ENCODE measurements at places on chromosomes 11 and 22.

- peak; percentile 79 for DNase-seq
Observed at GRCh38 chr11:13210424-13210823, 67.2 kb upstream of the BMAL1 start.

DNA sequence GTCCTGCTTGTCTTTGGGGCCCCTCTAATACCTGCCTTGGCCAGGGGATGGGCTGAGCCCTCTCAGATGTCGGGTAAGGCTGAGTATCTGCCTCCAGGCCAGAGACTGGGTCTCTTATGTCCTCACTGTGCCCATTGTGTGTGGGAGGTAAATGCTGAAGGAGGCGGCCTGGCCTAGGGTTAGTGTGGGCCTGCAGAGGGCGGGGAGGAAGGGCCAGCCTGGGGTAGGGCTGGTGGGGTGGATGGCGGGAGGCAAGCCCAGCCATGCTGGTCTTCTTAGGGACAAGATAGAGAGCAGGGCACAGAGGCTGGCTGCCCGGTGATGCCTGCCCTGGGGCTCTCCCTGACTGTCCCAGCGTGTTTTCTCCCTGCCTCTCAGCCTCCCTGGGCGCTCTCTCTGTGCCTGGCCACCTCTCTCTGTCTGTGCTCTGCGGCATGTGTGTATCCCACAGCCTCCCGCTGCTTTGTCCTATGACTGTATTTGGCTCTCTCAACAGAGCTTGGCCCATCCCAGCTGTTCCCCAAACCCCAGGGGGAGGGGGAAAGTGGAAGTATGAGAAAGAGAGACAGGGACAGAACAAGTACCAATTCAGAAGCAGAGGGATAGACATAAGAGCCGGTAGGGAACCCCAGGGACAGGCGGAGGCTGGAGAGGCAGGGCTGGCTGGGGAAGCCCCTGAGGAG, 57.0 kb downstream of the PDE2A start:
- no peak for DNase-seq

GRCh38 chr11:95140397-95141033, 50.9 kb downstream of the ENDOD1 start:
- no peak for DNase-seq

DNA sequence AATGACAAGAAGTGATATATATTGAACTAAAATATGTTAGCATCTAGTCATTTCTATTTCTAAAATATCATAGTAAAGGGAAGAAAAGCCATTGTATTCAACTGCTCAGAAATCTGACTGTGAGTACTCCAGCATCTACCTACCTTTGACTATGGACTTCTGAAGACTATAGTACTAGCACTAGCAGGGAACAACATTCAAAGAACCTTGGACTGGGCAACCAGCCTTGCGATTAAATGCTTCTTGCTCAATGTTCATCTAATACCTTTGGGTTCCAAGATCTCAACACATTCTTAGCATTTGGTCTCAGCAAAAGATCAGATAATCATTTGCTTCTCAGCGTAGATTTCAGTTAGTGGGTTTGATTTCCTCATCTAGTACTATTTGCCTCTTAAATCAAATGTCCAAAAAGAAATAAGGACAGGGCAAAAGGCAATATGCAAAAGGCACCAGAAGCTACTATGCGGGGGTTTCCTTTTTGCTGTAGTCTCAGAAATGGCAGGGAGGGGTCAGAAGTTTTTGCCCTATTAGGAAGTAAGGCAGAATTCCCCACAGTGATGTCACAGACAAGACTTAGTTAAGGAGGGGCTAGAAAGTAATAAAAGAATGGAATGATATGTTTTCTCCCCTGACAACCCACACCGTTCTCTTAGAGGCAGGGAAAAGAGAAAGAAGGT, 80.6 kb downstream of the GAB2 start:
- no peak for DNase-seq

GRCh38 chr11:124834526-124835180, 30.6 kb upstream of the ROBO3 start:
- no peak for DNase-seq

GRCh38 chr11:1640076-1640946, 10.7 kb downstream of the KRTAP5-5 start:
- peak; percentile 79 for DNase-seq

- DNase-seq = no peak
Observed at GRCh38 chr11:94193288-94193687, 64.6 kb downstream of the PANX1 start.

DNA sequence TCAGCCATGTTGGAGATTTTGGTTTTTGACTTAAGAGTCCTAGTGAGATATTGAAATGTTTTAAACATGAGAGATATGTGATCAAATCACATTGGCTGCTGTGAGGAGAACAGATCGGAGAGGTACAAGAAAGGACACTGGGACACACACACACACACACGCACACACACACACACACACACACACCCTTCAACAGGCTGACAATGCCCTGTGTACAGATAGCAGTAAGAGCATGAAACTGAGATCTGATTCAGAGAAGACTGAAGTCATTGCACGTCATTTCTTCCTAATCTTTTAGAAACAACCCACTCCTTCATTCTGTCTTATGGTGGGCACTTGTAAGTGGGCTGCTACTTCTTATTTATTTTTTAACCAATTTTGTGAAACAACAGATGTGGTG, 200.5 kb upstream of the E2F8 start:
- no peak for DNase-seq

- DNase-seq = no peak
Observed at GRCh38 chr11:135069890-135070289, 657.8 kb upstream of the B3GAT1 start.

GRCh38 chr11:133052537-133052936, 479.8 kb downstream of the OPCML start:
- DNase-seq = no peak

GRCh38 chr22:49933236-49934159, 15.1 kb downstream of the CRELD2 start:
- no peak for DNase-seq

DNA sequence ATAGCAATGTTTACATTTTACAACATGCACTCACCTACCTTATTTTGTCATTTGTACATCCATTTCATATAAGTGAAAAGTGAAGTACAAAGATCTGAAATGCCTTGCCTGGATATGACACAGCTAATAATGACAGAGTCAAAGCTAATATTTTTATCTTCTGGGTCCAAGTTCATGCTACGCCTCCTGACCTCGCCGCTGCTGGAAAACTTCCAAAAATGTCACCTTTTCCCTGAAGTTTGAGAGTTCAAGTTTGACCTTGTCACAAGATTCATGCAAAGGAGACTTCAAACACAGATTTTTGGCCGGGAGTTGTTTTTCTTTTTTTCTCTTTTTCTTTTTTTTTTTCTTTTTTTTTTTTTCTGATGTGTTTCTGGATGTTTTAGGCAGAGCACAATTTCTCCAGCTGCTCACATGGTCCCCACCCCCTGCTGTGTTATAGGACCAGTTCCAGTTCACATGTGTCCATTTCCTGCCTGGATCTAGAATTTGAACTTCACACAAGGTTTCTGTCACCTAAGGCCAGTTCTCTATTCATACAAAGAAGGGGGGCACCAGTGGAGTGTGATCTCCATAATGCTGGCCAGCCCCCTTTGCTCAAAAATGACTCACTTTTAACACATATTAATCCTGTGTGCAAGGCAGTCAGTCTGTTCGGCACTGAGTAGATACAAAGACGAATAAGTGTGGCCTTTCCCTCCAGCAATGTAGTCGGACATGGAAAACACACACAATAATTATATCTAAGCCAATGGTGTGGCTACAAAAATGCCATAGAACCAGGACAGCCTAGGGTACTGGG, 546.8 kb downstream of the BUD13 start:
- no peak for DNase-seq

DNA sequence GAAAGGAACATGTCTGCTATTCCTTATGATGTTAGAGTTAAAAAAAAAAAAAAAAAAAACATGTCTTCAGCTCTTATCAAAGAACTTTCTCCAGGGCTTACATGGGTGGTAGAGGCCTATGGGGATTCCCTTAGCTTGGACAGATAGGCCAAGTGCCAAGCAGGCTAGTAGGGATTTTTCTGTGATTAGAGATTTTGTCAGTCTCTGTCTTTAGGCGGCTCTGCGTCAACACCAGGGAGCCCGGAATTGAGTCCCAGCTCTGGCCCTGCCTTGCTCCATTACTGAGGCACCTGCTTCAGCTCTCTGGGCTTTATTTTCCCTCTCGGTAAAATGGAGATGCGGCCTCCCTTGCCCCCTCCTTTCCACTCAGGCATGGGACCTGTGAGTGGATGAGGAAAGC, 13.1 kb downstream of the CRY2 start:
- DNase-seq = no peak

DNA sequence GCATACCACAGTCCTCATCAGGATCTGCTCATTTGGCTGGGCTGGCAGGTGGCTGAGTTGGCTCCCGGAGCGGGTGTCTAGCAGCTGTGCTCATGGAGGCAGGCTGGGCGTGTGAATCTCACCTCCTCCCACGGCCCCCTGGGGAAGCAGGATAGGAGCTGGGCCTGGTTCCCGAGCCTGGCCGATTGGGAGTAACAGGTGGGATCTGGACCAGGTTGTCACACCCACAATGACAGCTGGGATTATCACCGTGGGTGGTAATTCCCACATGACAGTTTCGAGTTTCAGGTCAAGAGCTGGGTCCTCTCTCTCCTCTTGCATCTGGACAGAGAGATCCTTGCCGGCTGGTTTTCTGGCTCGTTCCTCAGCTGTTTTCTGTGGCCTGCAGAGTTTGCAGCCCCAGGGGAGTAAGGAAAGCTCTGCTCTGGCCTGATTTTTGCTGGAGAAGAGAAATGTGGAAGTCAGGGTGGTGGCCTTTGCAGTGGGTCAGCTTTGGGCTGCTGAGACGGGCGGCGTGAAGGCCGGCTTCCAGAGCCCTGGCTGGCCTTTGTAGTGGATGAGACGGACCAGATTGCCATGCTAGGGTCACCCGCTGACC, 57.0 kb downstream of the BCR start:
- peak; percentile 61 for DNase-seq

- DNase-seq = no peak
Observed at GRCh38 chr11:102476069-102476468, 23.5 kb upstream of the TMEM123 start.

- peak; percentile 11 for DNase-seq
Observed at GRCh38 chr11:116329354-116330090, 443.3 kb downstream of the BUD13 start.

- no peak for DNase-seq
Observed at GRCh38 chr11:16160146-16160545, 196.2 kb downstream of the SOX6 start.

- no peak for DNase-seq
Observed at GRCh38 chr11:7281809-7282208, 30.1 kb downstream of the SYT9 start.

DNA sequence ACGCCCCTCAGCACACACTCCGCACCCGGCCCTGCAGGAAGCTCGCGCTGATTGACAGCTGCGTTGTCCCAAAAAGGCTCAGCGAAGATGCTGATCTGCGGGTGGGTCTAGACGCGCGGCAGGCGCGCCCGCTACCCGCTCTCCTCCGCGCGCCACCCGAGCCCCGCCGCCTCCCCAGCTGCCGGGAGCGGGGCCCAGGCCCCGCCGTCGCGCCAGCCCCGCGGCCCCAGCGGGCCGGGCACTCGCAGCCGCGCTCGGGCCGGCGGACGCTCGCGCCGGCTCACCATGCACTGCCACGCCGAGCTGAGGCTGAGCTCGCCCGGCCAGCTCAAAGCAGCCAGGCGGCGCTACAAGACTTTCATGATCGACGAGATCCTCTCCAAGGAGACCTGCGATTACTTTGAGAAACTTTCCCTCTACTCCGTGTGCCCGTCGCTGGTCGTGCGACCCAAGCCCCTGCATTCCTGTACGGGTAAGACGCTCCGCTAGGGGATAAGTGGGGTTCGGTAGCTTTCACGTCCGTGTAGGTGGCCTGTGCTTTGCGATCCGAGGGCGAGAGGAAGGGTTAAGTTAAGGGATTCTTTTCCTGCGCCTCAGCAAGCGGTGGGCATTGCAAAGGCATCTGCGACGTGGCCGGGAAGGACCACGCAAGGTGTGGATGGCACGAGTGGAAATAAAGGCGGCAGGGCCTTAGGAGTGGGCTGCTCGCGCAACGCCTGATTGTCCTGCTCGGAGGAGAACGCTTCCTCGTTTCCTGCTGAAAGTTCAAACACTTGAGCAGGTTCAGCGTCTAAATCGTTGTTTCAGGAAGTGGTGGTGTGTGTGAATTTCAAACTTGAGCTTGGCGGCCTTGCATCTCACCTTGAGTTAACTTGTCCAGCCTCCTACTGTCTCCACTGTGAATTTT, at the start of gene BARX2:
TSS of gene BARX2 (plus strand) at position 98 of the 907 bp plus-strand sequence. CDS start at position 286, 188 bp downstream.
- peak; percentile 75 for DNase-seq

- no peak for DNase-seq
Observed at GRCh38 chr22:20438427-20438677, 727 bp upstream of the SCARF2 start.

GRCh38 chr22:50581031-50581949, 1.4 kb downstream of the CHKB start:
- DNase-seq = no peak

- DNase-seq = no peak
Observed at GRCh38 chr22:20511578-20512229, 4.3 kb downstream of the MED15 start.

GRCh38 chr22:43177479-43177878, 9.5 kb downstream of the TTLL12 start:
- no peak for DNase-seq

DNA sequence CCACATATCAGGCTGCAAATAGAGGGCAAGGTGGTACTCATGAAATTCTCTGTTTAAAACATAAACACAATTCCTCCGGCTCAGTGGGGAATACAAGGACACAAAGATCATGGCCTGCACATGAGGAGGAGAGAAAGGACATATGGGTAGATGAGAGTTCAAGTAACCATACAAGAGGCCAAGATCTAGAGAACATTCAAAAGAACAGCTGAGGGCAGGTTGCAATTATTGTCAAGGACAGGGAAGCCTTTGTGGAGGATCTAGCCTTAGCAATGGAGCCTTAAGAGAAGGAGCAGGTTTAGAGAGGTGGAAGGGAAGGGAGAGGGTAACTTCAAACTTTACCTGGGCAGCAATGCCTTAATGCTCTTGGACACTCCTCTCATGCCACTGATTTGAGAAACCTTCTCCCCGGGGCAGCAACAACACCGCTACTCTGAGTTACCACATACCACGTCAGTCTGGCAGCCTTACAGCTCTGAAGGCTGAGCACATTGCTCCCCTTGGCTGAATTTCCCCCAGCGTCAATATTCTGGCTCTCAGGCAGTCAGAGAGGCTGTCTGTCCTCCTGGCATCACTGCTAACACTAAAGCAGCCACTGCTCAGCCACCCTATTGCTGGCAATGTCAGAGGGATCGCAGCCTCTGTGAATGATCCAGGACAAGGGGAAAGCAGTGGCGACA, 55.5 kb downstream of the CLPB start:
- DNase-seq = no peak

- DNase-seq = no peak
Observed at GRCh38 chr22:39364714-39365491, 15.1 kb downstream of the SYNGR1 start.

DNA sequence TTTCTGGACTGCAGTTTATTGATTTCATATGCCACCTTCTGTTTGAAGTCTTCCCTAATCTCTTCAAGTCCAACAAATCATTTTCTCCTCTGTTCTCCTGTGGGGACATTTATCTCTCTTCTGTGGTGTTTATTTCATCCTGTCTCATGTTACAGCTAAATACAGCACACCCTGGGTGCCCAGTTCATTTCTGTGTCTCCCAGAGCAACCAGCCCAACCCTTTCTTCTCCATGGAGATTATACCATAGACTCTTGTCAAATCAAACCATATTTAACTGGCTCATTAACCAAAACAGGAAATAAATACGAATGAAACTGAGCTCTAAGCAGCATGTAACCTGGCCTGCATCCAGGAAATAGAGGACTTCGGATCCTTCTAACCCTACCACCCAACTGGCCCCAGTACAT, at the start of gene MS4A8:
TSS of gene MS4A8 (plus strand) at position 329 of the 408 bp plus-strand sequence. CDS start 1,249 bp downstream, outside the sequence.
- no peak for DNase-seq

GRCh38 chr11:33670250-33671011, 30.2 kb downstream of the C11orf91 start:
- DNase-seq = no peak

All from H9 (cell line).